ENCODE measurements at places on chromosomes 2 and 18. TPM values are rescaled to one million over a fixed set of nuclear protein-coding genes. Genes with fewer than 3 reads are reported as not detected.

MOGAT1 gene
- polyA plus RNA-seq = not detected

GKN1 gene
- not detected for polyA plus RNA-seq

REG1A gene
- 0.24 TPM for polyA plus RNA-seq

SOX11 gene
- polyA plus RNA-seq = 0.01 TPM

DUSP19 gene
- 1.4 TPM for polyA plus RNA-seq

DHX57 gene
- polyA plus RNA-seq = 16.5 TPM

LYG2 gene
- polyA plus RNA-seq = not detected

ZNF892 gene
- polyA plus RNA-seq = 0.63 TPM

USP40 gene
- polyA plus RNA-seq = 29.4 TPM

ARMC9 gene
- 16.7 TPM for polyA plus RNA-seq

SERPINB12 gene
- polyA plus RNA-seq = not detected

UGT1A5 gene
- polyA plus RNA-seq = not detected

TRPM8 gene
- not detected for polyA plus RNA-seq

ST3GAL5 gene
- polyA plus RNA-seq = 11.6 TPM

CCDC74B gene
- 2.6 TPM for polyA plus RNA-seq

ANXA4 gene
- polyA plus RNA-seq = 43.4 TPM

STARD6 gene
- polyA plus RNA-seq = not detected

TUBA3D gene
- 0.24 TPM for polyA plus RNA-seq

FBXO15 gene
- polyA plus RNA-seq = 0.73 TPM

WNT6 gene
- polyA plus RNA-seq = 0.13 TPM

EHD3 gene
- polyA plus RNA-seq = 2.8 TPM

RAB31 gene
- 163 TPM for polyA plus RNA-seq

CTAGE1 gene
- not detected for polyA plus RNA-seq

HOXD3 gene
- 10.1 TPM for polyA plus RNA-seq

TPO gene
- polyA plus RNA-seq = 0.18 TPM

SPDYA gene
- 0.53 TPM for polyA plus RNA-seq

ITGB6 gene
- not detected for polyA plus RNA-seq

CAPN14 gene
- polyA plus RNA-seq = 0.05 TPM

LRATD1 gene
- polyA plus RNA-seq = 9.6 TPM

CFAP65 gene
- 0.04 TPM for polyA plus RNA-seq

COL4A3 gene
- polyA plus RNA-seq = 2.4 TPM

ABCG8 gene
- not detected for polyA plus RNA-seq

SOCS6 gene
- 8.1 TPM for polyA plus RNA-seq

BCL11A gene
- 0.81 TPM for polyA plus RNA-seq

RNU2-63P gene
- not detected for polyA plus RNA-seq

ST6GAL2 gene
- polyA plus RNA-seq = 0.76 TPM

KCNK3 gene
- 78.2 TPM for polyA plus RNA-seq

PKDCC gene
- polyA plus RNA-seq = 58.5 TPM

GPR35 gene
- 2.2 TPM for polyA plus RNA-seq

RBM43 gene
- polyA plus RNA-seq = 12.3 TPM

CWC22 gene
- polyA plus RNA-seq = 16.6 TPM

MC5R gene
- not detected for polyA plus RNA-seq

KCNIP3 gene
- 2.2 TPM for polyA plus RNA-seq

Data from ovary (tissue), 10 donors.